ENCODE measurements at places on chromosomes 6 and 20.

DNA sequence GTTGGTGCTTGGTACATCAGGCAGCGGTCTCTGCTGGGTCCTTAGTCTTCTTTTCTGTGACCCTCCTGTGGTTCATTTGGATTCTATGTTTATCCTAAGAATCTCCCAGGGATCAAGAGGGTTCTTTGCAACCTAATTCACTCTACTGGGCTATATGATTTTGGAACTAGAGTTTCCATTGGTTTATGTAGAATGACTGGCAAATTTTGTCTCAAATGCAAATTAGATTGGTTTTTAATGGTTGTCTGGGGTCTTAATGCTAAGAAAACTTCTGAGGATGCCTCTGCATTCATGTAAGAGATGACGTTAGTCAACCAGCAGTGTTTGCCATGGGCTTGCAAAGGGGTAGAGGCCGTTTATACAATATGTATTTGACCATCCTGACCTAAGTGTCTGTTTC is 129.8 kb upstream of the ZFP64 start:
- DNase-seq = no peak

- DNase-seq = no peak
These were observed 36.3 kb upstream of the TGM2 start for GRCh38 chr20:38201356-38201755.

GRCh38 chr6:156175971-156176421 is 601.2 kb upstream of the ARID1B start:
- no peak for DNase-seq

DNA sequence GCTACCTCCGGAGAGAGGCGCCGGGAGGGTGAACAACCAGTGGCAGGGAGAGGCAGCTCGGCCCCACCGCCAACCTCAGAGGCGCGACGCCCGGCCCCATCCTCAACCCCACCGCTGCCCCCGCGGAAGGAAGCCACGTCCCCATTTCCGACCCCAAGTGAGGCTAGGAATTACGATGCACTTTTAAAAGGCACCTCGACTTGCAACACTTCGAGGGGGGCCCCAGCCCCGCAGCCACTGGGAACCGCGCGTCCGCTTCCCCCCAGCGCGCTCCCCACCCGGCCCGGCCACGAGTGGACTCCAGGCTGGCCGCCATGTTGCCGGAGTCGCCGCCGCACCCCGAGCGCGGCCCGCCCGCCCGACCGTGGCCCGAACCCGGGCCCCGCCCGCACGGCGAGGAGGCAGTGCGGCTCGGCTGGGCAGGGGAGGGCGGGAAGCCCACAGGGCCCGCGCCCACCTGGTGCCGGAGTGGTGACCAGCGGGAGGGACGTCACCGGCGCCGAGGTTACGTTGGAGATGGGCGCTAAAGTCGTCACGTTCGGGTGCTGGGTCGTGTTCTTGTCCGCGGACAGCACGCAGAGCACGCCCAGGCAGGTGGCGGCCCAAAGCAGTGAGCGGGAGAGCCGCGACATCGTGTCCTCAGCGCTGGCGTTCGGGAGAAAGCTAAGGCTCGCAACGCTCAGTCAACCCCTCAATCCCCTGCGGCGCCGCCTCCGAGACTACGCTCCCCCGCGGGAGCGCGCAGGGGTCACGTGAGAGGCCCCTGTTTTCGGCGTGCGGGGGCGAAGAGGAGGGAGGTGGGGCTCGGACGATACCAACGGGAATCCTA is at the start of gene CD164:
CD164 (minus strand) TSS at position 721 of the 829 bp plus-strand sequence; CDS start at position 632, 89 bp downstream.
- peak; percentile 80 for DNase-seq

- no peak for DNase-seq
These were observed 485 bp downstream of the TGIF2 start for GRCh38 chr20:36573798-36574365.
